8988T (cell line): ENCODE measurements at places on chromosomes 4 and X.
A peak's percentile ranks its signal among the peaks of the same experiment; 100 is the strongest.

- no peak for DNase-seq
Observed at GRCh38 chr4:174631901-174632758, 109.8 kb upstream of the HPGD start.

- no peak for DNase-seq
Observed at GRCh38 chrX:68807818-68808217, 21.0 kb upstream of the EFNB1 start.

GRCh38 chr4:87499403-87500091 is 29.6 kb downstream of the SPARCL1 start:
- DNase-seq, result no peak

- DNase-seq, result no peak
Observed at GRCh38 chrX:134542485-134542884, 82.5 kb downstream of the HPRT1 start.

DNA sequence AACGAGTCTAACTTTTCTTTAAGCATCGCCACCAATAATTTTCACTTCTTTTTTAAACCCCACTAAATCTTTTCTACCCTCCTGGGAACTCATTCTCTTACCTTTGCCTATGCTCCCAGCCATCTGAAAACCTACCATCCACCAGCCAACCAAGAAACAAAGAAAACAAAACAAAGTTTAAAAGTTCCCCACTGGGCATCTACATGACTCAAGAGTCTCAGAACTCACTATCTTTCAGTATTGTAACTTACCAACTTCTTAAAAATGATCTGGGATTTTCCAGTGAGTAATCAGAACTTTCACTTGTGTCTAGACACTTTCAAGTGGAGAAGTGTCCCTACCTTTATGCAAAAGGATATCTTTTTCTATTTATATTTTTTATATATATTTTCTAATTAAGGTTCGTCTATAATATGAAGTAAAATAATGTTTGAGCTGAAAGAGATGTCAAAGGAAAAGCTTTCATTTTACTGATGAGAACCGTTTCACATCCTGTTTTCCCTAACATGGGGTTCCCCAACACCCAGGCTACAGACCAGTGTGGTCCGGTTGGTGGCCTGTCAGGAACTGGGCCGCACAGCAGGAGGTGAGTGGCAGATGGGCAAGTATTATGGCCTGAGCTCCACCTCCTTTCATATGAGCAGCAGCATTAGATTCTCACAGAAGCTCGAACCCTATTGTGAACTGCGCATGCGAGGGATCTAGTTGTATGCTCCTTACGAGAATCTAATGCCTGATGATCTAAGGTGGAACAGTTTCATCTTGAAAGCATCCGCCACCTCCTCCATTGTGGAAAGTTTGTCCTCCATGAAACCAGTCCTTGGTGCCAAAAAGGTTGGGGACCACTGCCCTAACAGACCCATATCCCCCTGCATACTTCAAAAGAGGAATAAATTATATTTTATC is 9.8 kb upstream of the TIGD2 start:
- no peak for DNase-seq

GRCh38 chr4:78645853-78646757 is 94.5 kb downstream of the ANXA3 start:
- DNase-seq, result peak; percentile 10

GRCh38 chrX:24168807-24169206 is 19.3 kb downstream of the ZFX start:
- no peak for DNase-seq

DNA sequence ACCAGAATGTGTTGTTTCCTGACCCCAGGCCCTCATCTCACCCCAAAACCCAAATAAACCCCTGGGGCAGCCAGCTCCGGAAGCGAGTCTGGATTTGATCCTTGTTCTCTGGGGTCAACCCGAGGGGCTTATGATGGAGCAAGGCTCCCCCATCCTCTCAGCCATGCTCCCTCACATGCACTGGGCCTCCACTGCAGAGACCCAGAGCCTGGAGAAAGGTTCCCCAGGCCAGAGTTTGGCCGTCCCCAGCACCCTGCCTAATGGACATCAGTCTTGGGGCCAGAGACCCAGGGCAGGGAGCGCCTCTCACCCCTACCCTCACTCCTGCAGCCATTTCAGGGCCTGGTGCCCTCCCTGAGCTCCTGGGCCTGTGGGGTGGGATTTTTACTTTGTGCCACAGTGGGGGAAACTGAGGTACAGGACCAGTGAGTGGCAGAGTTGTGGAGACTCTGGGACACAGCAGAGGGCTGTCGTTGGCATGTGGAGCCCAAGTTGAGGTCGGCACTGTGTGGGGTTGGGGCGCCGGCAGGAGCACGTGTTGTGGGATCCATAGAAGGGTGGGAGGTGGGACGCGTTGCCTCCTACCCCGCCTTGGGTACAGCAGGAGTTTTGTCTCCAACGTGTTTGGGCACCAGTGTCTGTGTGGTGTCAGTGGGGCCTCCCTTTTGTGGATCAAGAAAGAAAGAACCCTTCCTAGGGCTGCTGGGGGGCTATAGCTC is 3.6 kb downstream of the FGFR3 start:
- no peak for DNase-seq

DNA sequence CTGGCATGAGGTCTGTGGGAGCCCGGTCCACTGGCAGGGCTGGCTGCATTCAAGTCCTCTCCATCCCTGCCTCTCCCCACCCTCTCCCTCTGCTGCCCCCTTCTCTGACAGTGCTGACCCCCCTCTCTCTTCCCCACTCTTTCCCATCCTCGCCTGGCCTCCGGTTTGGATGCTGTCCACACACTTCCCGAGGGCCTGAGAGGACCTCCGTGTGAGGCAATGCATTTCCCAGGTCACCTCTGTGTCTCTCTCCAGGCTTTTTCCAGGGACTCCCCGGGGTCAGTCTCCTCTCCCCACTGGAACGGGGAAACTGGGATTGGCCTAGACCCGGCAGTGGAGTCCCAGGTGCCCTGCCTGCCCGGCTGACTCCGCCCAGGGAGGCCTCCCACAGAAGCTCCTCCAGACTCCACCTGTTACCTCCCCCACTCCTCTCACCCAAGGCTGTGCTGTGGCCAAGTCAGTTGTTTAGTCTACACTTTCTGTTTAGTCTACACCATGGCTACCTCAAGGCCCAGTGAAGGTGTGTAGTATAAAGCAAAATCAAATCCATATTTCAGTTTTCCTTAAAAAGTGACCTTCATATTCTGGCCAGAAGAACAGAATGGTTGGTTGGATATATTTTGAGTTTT is 146.8 kb downstream of the PTTG2 start:
- no peak for DNase-seq

GRCh38 chr4:86416081-86416480 is 56.2 kb upstream of the MAPK10 start:
- no peak for DNase-seq

- DNase-seq, result no peak
Observed at GRCh38 chr4:94274912-94275311, 67.2 kb downstream of the SMARCAD1 start.

GRCh38 chr4:121989715-121990114 is 37.9 kb upstream of the TRPC3 start:
- DNase-seq, result no peak

DNA sequence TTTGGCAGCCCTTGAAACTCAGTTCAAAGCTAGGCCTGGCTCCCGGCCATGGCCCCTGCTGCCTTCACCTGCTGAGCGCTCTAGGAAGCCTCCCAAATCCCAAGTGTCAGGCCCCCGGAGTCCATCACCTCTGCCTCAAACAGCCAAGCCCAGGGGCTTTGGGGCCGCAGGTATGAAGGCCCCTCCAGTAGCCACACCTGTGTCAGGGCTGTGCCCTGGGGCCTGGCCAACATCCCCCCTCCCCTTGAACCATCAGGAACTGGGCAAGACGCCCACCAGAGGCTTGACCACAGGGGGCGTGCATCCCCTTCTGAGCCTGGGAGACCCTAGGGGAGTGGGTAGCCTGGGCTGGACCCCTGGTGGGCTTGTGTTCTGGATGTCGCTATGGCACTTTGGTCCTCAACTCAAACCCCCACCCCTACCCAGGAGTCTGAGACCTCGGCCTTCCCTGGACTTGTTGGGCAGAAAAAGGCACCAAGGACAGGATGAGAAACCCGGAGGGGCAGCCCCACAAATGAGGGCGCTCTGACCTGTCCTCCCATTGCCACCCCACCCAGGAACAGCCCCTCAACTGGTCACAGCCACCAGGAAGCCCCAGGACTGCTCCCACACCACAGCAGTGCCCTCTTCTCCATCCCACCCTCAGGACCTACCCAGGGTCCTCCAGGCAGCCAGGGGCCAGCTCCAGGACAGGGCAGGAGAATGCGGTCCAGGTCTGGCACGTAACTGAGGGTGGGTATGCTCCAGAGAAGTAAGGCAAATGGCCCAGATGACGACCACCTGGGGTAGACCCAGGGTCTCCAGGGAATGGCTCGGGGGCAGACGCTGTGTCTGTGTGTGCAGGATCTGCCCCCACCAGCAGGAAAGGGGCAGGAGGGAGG is 4.2 kb upstream of the SLBP start:
- DNase-seq, result no peak

DNA sequence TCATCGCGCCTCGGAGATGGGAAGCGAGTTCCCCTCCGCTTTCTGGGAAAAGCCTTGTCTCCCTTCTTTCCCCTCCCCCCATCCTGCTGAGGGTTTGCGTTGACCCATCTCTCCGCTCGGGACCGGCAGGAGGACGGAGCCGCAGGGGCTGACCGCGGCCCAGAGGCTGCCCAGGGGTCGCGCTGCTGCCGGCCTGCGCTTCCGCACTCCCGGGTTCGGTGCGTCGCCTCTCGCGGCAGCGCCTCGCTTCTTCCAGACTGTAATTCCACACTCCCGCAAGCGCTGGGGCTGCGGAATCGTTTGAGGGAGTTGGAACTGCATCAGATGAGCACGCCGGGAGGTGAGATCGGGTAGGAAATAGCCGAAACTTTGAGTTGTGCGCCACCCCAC is 88.3 kb downstream of the BCOR start:
- DNase-seq, result no peak

DNA sequence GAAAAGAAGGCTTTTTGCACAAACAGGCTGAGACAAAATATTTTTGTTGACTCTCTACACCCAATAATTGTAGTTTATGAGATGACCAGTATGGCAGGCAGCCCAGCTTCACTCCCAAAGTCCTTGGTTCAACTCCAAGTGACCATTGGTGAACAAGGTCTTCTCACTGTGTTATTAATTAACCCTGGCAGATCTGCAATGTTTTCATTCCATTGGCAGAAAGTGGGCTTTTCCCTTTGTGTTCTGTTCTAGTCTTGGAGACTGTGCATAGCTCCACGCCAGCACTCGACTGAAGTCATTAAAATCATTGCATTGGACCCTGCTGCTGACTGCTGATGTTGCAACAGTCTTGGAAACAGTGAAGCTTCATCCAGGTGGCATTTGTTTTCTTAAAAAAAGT is 277.3 kb upstream of the HAND2 start:
- DNase-seq, result no peak

DNA sequence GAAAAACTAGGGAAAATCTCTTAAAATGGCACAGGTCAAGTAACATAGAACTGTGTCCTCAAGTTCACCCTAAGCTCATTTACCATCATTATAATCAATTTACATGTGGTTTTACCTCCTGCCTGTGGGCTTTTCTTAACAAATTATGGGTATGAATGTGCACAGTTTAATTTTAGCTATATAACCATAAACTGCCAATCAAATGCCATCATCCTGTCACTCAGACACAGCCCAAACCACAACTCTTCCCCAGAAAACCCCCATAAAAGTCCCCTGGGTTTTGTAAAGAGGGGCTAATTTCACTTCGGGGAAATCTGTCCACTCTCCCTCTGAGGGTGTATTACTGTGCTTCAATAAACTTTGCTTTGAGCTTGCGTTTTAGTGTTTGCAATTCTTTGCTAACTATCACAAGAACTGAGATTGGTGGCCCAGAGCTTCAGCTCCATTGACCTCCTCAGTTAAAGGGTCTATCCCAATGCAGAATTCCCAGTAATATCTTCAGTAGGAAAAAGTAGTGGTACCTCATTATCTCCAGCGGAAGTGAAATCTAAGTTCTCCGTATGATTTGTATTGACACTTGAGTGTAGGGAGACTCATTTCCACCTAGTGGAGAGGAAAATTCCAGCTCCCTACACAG is 394.6 kb downstream of the SPOCK3 start:
- DNase-seq, result no peak

DNA sequence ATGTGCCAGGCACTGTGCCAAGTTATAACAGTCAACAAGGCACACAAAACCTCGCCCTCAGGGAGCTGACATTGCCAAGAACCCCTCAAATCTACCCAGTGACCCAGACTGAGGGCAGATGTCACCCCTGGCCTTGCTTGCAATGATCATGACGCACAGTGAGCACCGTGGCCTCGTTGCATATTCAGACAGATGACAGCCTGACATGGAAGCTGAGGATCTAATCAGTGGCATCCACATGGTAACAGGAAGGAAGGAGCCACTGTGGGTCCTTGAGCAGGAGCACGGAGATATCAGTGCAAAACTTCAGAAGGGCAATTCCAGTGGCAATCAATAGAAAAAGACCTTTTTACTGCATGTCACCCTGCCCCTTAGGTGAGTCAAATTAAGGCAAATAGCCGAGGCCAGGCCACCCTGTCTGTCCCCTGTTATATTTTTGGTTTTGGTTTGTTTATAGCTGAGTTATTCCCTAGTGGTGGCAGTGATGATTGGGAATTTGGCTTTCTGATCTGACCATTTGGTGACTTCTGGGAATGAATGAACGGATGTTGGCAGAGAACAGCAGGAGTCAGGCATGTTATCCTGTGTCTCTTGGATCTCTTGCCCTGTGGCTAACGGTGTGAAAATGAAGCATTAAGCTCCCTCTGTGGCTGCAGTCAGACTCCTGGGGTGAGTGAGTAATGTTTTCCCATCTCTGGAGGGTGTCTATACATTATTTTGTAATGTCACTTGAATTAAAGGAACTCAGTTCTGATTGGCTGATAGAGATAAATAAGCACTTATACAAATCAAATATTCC is 20.4 kb downstream of the WDR13 start:
- DNase-seq, result no peak

- no peak for DNase-seq
Observed at GRCh38 chr4:82621251-82621650, 59.5 kb upstream of the TMEM150C start.

DNA sequence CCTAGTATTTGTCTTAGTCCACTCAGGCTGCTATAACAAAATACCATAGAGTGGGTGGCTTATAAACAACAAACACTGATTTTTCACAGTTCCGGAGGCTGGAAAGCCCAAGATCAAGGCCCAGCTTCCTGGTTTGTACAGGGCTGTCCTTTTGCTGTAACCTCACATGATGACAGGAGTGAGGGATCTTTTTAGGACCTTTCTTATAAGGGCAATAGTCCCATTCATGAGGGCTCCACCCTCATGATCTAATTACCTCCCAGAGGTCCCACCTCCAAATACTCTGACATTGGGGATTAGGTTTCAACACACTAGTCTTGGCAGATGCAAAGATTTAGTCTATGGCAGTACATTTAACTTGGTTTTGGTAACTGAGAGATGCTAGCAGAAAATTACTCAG is 20.9 kb downstream of the GPAT3 start:
- no peak for DNase-seq

DNA sequence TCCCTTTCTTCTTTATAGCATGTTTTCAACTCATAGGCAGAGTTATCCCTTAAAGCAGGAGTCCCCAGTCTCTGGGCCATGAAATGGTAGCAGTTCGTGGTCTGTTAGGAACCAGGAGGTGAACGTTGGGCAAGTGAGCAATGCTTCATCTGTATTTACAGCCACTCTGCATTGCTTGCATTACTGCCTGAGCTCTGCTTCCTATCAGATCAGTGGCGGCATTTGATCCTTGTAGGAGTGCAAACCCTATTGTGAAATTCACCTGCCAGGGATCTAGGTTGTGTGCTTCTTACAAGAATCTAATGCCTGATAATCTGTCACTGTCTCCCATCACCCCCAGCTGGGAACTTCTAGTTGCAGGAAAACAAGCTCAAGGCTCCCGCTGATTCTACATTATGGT is 39.8 kb downstream of the DTHD1 start:
- DNase-seq, result no peak

- DNase-seq, result no peak
Observed at GRCh38 chrX:16914058-16914457, 32.4 kb upstream of the REPS2 start.
